ENCODE measurements at places on chromosomes 3 and 15.

DNA sequence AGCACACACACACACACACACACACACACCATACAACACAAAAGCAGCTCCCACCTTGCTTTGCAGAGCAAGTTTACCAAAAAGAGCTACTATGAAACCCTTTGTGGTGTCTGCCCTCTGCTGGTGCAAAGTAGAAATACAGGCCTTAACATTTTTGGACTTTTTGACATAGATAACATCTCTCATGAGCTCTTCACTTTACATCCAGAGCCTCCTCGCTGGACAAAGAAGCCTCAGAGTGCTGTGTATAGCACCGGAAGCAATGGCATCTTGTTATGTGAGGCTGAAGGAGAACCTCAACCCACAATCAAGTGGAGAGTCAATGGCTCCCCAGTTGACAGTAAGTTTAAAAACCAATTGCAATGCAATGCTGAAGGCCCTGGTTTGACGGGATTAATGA, 157.9 kb downstream of the CHL1 start:
- no peak for DNase-seq

GRCh38 chr3:114558271-114558670, 264.4 kb downstream of the TIGIT start:
- no peak for DNase-seq

GRCh38 chr3:27528791-27529190, 44.6 kb upstream of the SLC4A7 start:
- no peak for DNase-seq

DNA sequence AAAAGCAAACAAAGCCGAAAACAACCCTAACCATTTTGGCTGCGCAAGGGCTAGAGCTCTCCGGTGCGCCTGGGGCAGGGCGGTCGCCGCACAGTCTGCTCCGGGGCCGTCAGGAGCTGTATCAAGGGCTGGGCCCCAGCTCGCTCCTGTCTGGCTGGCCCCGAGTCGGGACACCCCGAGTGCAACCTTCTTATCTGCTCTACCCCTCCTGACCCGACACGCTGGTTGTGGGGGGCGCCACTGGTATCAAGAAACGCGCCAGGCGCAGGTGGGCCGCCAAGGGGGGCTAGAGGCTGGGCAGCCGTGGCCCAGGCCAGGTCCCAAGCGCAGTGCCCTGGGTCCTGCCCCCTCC, 36.0 kb downstream of the NR2F2 start:
- DNase-seq: no peak

GRCh38 chr3:61057464-61057863, 193.8 kb downstream of the FHIT start:
- no peak for DNase-seq

- no peak for DNase-seq
Observed at GRCh38 chr15:63448266-63448665, 56.1 kb upstream of the USP3 start.

- no peak for DNase-seq
Observed at GRCh38 chr3:127177226-127177625, 15.7 kb upstream of the PRR23E start.

- DNase-seq: no peak
Observed at GRCh38 chr3:172415323-172415722, 32.9 kb downstream of the GHSR start.

- no peak for DNase-seq
Observed at GRCh38 chr3:45104715-45105711, 41.2 kb downstream of the CDCP1 start.

DNA sequence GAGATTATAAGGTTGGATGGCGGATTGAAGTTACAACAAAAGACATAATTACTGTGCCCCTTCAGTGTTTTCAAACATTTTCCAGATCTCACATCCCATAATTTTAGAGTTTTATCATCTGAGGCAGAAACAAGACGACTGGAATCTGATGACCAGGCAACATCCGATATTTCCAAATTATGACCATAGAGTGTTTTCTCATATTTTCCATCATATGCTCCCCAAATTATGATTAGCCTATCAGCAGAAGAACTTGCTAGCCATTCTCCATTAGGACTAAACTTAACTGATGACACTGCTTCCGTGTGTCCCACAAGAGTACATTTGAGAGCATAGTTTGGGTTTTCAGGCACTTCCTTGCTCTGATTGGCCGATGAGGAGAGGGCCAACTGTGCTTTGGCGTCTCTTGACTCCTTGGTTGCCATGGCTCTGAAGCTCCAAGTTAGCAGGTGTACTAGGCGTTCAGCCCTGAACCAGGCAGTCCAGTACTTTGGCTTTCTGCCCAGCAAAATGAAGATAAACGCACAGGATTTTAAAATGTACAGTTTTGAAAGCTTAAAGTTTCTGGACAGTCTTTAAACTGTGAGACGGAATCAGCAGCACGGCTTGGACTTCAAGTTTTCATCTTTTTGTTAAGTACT, 638 bp downstream of the WDR5B start:
- no peak for DNase-seq

- no peak for DNase-seq
Observed at GRCh38 chr3:3907023-3907422, 107.8 kb downstream of the LRRN1 start.

- no peak for DNase-seq
Observed at GRCh38 chr15:95994418-95994817, 336.1 kb upstream of the NR2F2 start.

DNA sequence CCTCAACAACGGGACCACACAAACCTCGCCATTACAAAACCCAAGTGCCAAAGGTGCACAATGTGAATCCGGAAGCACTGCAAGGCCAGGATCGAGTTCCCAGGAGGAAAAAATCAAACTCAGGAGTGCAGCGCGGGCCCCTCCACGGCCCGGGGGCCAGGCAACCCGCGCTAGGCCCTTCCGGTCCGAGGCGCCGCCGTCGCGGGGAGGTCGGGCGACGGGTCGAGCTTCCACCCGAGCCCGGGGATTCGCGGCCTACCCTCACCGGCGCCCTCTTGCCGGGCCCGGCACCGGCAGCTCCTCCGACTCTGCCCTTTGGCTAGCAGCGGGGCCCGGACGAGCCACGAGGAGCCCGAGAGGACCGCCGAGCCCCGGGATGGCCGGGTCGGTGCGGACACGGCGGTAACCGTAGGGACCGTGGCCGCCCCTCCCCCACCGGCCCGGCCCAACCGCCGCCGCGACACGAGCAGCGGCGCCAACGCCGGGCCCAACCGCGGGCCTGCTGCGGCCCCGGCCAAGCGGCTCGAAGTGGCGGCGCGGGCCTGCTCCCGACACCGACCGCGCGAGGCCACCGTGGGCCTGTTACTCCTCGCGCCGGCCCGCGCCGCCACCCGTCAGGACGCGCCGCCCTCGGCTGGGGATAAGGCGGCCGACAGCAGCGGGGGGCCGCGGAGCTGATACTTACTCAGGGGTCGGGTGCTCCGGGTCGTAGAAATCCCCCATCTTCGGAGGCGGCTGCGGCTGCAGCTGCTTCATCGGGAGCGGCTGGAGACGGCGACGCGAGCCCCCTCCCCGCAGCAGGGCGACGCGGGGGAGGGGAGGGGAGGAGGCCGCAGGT, 525 bp downstream of the SETD2 start:
- peak; percentile 40 for DNase-seq

DNA sequence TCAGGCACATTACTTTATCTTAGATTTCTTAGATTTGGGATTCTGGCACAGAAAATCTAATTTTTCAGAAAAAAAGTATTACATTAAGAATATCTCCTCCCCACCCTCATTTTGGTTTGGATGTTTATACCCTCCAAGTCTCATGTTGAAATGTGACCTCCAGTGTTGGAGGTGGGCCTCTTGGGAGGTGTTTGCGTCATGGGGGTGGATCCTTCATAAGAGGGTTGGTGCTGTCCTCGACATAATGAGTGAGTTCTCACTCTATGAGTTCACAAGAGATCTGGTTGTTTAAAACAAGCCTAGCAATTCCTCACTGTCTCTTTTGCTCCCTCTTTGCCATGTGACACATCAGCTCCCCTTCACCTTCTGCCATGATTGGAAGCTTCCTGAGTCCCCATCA, 45.6 kb upstream of the WWTR1 start:
- no peak for DNase-seq

- DNase-seq: no peak
Observed at GRCh38 chr3:186150041-186150830, 41.3 kb upstream of the ETV5 start.

GRCh38 chr15:61032600-61033286, 196.4 kb downstream of the RORA start:
- DNase-seq: no peak

GRCh38 chr3:23793528-23794134, 12.1 kb upstream of the UBE2E1 start:
- no peak for DNase-seq

- no peak for DNase-seq
Observed at GRCh38 chr3:138065949-138066348, 49.5 kb downstream of the DZIP1L start.

DNA sequence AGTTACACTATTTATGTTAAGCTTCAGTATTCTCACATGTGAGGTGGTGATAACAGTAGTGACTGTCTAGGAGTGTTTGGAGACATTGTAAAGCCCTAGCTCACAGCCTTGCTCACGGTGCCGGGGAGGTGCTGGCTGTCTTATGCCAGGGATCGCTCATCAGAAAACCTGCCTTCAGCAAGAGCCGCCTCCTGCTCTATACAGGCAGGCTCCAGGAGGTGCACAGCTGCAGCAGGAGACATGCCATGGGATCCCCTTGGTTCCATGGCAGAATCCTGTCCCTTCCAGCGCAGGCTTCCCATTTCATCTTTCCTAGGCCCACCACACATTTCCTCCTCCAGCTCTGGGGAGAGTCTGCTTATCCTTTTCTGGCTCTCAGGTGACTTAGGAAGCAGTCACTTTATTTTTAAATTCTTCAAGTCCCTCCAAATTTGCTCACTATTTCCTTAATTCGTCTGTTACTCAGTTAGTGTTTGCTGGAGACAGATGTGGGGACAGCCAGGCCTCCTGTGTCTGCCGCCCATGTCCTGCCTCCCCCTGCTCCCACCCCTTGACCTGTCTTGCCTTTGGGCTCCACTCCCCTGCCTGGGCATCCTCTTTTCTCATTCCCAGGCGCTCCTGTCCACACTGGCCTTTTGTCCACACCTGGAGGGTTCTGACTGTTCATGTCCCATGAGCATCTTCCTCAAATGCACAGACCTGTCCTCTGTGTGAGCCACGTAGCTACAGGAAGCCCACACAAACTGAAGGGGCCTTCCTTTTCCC, 31.7 kb downstream of the SLCO2A1 start:
- no peak for DNase-seq

GRCh38 chr15:41661518-41662225, 1.5 kb downstream of the MGA start:
- peak; percentile 46 for DNase-seq

DNA sequence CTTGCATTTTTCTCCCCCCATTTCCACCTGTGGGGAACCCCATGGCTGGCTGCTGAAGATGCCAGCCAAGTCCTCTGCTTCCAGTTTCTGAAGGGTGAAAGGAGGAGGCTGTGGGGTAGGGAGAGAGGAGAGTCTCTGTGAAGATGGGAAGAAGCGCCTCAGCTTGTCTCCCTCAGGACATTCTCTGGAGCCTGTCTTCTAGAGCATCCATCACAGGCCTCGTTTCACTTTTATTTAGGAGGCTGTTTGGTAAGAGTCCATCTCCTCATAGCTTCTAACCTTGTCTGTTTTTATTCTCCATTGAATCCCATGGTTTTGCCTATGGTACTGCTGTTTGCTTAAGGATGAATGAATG, 8.8 kb upstream of the LCTL start:
- no peak for DNase-seq

- DNase-seq: no peak
Observed at GRCh38 chr3:16725972-16726371, 120.7 kb upstream of the DAZL start.

DNA sequence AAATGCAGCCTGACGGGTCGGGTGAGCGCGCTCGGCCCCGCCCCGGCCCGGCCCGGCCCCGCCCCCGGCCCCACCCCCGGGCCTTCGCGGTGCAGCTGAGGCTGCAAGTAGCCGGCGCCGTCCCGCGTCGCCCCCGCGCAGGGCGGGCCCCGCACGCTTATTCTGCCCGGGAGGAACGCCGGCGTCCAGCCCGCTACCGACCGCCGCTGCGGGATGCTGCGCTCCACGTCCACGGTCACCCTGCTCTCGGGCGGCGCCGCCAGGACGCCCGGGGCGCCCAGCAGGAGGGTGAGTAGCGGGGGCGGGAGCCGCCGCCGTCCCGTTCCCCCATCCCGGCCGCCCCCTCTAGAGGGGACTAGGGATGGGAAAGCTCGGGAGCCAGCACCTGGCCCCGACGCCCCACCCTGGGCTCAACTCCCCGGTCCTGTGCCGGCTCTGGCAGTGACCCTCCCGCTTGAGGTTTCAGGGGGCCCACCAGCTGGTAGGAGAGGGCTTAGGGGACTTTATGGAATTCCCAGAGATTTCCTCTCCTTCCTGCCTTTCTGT, at the start of gene MYZAP:
MYZAP (plus strand) TSS at position 83 of the 546 bp plus-strand sequence; CDS start at position 214, 131 bp downstream.
- DNase-seq: no peak

DNA sequence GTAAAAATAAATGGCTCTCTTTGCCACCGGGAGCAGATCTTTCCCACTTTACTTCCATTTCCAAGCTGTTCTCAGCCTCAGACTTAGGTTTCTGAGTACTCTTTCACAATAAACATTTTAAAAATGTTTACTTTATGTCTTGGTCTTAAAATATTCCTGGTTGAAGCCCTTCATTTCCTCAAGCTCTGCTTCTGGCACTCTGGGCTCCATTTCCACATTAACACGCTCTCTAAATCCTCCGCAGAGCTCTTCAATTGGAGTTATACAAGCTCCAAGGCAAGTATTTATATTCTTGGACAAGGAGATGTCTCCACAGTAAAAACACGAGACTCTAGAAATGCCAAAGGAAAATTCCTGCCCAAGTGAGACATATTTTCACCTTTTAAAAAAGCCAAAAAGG, 169.3 kb downstream of the GREM1 start:
- DNase-seq: no peak

DNA sequence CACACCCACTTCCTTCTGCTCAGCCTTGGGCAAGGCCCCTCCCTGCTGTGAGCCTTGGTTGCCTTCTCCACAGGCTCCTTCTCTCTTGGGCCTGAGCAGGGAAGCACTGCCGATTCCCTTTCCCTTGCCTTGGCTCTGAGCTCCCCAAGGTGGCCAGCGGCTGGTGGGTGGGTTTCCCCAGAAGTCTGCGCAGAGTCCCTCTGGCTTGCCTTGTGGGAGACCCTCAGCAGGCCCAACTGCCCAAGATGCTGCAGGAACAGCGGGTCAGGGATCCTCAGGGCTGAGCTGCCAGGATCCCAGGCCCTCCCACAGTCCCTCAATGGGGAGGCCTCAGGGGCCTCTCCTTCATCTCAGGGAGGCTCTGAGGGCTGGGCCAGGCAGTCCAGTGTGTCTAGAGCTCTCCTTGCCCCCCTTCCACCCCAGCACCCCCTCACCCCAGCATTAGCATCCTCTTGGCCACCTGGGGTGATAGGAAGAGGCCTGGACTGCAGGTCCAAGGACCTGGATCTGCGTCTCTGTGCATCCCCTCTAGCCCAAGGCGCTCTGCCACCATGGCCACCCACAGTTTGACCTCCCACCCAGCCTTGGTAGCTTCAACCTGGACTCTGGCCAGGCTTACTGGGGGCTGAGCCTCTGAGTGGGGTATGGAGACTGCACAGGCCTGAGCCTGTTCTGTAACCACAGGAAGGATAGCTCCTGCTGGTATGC, 68.6 kb downstream of the EXOG start:
- DNase-seq: no peak

DNA sequence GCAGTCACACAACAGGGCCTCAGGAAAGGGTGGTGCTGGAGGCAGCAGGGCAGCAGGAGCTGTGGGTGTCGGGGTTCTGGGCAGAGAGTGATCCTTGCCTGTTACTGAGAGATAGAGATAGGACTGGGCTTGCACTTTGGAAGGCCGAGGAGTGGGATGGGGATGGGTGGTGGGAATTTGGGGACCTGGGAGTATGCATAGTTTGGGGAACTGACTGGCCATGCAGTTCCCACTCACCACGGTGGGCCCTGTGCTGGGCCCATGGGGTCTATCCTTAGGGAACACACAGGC, 192.5 kb upstream of the LINGO1 start:
- no peak for DNase-seq

GRCh38 chr15:98292442-98293240, 332.1 kb downstream of the ARRDC4 start:
- DNase-seq: no peak

Measured in activated CD8-positive, alpha-beta memory T cell treated with anti-CD3 and anti-CD28 coated beads for 1 hour (primary cell).